ENCODE measurements at places on chromosomes 2 and 18. TPM values are rescaled to one million over a fixed set of nuclear protein-coding genes. Genes with fewer than 3 reads are reported as not detected.

GRCh38 chr2:231692847-231693246 lies 15.5 kb upstream of the PTMA start:
- H3K27me3 ChIP-seq: no peaks in the 10 kb centered on the region
- no peak overlapping the region for H3K4me3 ChIP-seq
- H3K27ac ChIP-seq: no peak overlapping the region
- no peaks in the 10 kb centered on the region for H3K4me1 ChIP-seq
- no peaks in the 10 kb centered on the region for H3K36me3 ChIP-seq

DNA sequence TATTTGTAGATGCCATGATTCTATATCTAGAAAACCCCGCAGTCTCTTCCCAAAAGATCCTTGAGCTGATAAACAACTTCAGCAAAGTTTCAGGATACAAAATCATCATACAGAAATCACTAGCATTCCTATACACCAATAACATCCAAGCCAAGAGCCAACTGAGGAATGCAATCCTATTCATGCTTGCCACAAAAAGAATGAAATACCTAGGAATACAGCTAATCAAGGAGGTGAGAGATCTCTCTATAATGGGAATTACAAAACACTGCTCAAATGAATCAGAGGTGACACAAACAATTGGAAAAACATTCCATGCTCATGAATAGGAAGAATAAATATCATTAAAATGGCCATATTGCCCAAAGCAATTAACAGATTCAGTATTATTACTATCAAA lies 551.4 kb upstream of the SLC39A10 start:
- H3K27ac ChIP-seq: no peak overlapping the region
- no peak overlapping the region for H3K4me3 ChIP-seq
- no peaks in the 10 kb centered on the region for H3K36me3 ChIP-seq
- H3K27me3 ChIP-seq: no peaks in the 10 kb centered on the region
- no peak for DNase-seq

GRCh38 chr2:142642650-142643049 lies 234.8 kb upstream of the KYNU start:
- H3K4me1 ChIP-seq: no peaks in the 10 kb centered on the region
- no peak overlapping the region for H3K4me3 ChIP-seq
- no peaks in the 10 kb centered on the region for H3K36me3 ChIP-seq
- DNase-seq: no peak
- no peaks in the 10 kb centered on the region for H3K27me3 ChIP-seq

DNA sequence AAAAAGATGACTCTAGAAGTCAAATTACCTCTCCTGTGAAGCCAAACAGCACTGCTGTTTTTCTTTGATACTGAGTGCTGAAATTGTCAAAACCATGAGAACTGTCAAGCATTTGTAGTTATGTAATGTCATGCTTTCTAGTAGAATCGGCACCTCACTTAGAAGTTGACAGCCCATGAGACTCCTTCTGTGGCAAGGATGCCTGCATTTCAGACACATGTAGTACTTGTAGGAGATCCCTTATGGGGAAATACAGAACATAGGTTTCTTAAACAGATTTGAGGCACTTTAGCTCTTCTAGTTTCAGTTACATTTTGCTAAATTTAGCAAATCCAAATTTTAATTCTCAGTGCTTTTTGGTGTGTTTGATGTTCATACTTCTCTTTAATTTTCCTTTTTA lies 15.7 kb downstream of the ZNF407 start:
- no peak for DNase-seq
- H3K4me1 ChIP-seq: peaks cover 3% of the 10 kb centered on the region
- no peaks in the 10 kb centered on the region for H3K27me3 ChIP-seq

The DCDC2C gene
- total RNA-seq: not detected

DNA sequence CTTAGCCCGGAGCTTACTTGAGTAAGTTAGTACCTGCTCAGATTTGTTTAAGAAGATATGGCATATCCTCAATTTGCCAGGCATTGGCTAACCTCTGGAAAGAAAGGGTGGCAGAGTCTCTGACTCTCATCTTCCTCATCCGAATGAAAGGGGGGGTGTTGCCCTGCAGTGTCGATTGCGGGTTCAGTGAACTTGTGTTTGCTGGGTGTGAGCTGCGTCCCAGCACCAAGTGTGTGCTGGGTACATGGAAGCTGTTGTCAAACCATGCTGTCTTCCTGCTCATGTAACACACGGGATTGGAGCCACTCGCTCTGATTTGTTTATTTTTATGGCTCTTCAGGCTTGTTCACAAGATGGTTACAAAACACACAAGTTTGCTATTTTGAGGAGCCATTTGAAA lies 171.4 kb upstream of the PXDN start:
- no peak overlapping the region for H3K4me3 ChIP-seq
- H3K27me3 ChIP-seq: no peaks in the 10 kb centered on the region
- H3K36me3 ChIP-seq: no peaks in the 10 kb centered on the region
- H3K4me1 ChIP-seq: no peaks in the 10 kb centered on the region
- no peak for DNase-seq
- no peak overlapping the region for H3K27ac ChIP-seq

- no peak overlapping the region for H3K27ac ChIP-seq
- no peaks in the 10 kb centered on the region for H3K27me3 ChIP-seq
- H3K4me1 ChIP-seq: no peaks in the 10 kb centered on the region
- H3K4me3 ChIP-seq: no peak overlapping the region
Measured at GRCh38 chr2:27615316-27615715, 13.5 kb downstream of the CCDC121 start.

The CNGA3 gene
- 0.23 TPM for total RNA-seq

- DNase-seq: peak; percentile 42
- no peaks in the 10 kb centered on the region for H3K27me3 ChIP-seq
- no peaks in the 10 kb centered on the region for H3K36me3 ChIP-seq
- no peak overlapping the region for H3K4me3 ChIP-seq
- peaks cover 32% of the 10 kb centered on the region for H3K4me1 ChIP-seq
- no peak overlapping the region for H3K27ac ChIP-seq
Measured at GRCh38 chr18:10032331-10033015, 118.7 kb downstream of the VAPA start.

DNA sequence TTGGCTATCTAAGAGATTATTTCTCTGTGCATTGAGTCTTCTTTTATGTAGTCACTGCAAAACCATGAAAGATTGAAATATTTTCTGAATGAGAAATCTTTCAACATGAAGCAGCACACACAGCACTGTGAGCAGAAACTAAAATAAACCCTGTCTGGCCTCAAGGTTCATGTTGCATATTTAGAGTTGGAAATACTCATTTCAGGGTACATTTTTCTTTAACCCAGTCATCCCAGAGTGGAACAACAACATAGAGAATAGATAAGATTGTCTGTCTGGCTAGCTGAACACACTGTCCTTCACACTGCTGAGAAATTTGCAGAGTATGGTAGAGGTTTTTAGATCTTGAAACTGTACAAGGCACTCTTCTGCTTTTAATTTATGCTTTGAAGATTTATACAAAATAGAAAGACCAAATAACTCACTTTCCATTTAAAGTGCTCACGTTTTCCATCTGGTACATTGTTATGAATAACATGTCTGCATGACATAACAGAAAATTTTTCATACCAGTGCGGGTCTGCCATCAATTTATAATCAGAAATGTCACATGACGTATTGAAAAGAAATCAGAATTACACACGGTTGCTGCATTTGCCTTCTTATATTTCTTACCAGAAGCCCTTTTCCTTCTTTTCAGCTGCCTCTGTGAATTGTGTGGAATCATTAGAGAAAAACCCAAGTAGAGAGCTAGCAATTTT lies 25.0 kb upstream of the FN1 start:
- no peak for DNase-seq
- H3K36me3 ChIP-seq: no peaks in the 10 kb centered on the region
- H3K4me1 ChIP-seq: peaks cover 2% of the 10 kb centered on the region
- H3K27me3 ChIP-seq: no peaks in the 10 kb centered on the region
- no peak overlapping the region for H3K27ac ChIP-seq
- no peak overlapping the region for H3K4me3 ChIP-seq

The DHRS9 gene
- total RNA-seq: 6.5 TPM

The AOX1 gene
- 48.5 TPM for total RNA-seq

GRCh38 chr2:102126660-102127059 lies 15.9 kb upstream of the IL1R1 start:
- no peaks in the 10 kb centered on the region for H3K4me1 ChIP-seq
- no peaks in the 10 kb centered on the region for H3K27me3 ChIP-seq
- no peaks in the 10 kb centered on the region for H3K36me3 ChIP-seq
- no peak overlapping the region for H3K4me3 ChIP-seq
- DNase-seq: no peak
- H3K27ac ChIP-seq: no peak overlapping the region

- H3K4me1 ChIP-seq: no peaks in the 10 kb centered on the region
- no peak within 1 kb of the TSS for H3K27ac ChIP-seq
Measured at GRCh38 chr2:238100049-238100820, at the start of gene ESPNL. ESPNL (plus strand) TSS chr2:238100340; CDS start chr2:238100420, 80 bp downstream.

DNA sequence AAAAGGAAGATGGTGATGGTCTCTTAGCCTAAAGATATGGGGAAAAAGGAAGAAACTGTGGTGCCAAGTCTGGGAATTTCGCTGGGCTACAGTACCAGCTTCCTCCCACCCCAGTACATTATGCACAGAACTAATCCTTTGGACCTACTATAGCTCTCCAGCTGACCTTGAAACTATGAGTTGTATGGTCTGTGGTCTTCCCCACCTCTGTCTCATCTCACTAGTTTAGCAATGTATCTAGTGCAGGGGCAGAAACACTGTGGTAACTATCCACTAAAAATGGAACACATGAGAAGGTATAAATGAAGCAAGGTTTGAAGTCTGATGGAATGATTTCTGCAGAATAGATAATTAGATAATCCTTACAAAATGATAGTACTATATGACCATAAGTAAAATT lies 190.4 kb upstream of the CCDC150 start:
- no peaks in the 10 kb centered on the region for H3K27me3 ChIP-seq
- H3K4me3 ChIP-seq: no peak overlapping the region
- no peak for DNase-seq

DNA sequence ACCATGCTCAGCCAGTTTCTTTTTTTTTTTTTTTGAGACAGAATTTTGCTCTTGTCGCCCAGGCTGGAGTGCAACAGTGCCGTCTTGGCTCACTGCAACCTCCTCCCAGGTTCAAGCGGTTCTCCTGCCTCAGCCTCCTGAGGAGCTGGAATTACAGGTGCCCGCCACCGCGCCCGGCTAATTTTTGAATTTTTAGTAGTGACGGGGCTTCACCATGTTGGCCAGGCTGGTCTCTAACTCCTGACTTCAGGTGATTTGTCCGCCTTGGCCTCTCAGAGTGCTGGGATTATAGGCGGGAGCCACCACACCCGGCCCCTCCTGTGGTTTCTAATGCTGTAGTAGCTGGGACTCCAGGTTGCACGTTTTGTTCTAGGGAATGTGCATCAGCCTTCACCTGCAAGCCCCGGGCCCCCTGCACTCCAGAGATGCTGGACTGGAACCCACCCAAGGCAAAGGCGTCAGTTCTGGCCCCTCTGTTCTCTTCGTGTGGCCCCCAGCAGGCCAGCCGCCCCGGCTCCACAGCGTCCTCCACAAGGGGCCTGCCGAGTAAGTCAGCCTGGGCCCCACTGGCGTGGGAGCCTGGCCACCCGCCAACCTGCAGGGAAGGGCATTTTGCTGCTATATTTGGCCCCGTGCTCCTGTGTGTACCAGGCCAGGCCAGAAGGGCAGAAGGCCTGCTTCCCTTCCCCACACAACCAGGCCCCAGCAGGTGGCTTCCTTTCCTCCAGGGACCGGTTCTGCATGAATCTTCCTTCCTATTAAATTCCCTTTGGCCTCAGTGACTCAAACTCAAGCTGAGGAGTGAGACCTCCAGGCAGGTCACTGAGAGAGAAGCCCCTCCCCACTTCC lies 25.7 kb upstream of the B3GNT7 start:
- no peak overlapping the region for H3K4me3 ChIP-seq
- peak overlapping the region; percentile 47 for H3K27ac ChIP-seq
- no peaks in the 10 kb centered on the region for H3K4me1 ChIP-seq
- peaks cover 5% of the 10 kb centered on the region for H3K36me3 ChIP-seq
- DNase-seq: no peak

The OR6B2 gene
- total RNA-seq: not detected

The IL1RL1 gene
- 93.2 TPM for total RNA-seq
